Stimulated activated CD4-positive, alpha-beta T cell treated with anti-CD3 and anti-CD28 coated beads, Interleukin-1b, Interleukin-23, amount 100 ng/mL, for 1 hour (primary cell): ENCODE measurements at places on chromosomes 4 and X.
A peak's percentile ranks its signal among the peaks of the same experiment; 100 is the strongest.

- DNase-seq = no peak
Observed at GRCh38 chrX:134144231-134144630, 92.8 kb upstream of the CCDC160 start.

DNA sequence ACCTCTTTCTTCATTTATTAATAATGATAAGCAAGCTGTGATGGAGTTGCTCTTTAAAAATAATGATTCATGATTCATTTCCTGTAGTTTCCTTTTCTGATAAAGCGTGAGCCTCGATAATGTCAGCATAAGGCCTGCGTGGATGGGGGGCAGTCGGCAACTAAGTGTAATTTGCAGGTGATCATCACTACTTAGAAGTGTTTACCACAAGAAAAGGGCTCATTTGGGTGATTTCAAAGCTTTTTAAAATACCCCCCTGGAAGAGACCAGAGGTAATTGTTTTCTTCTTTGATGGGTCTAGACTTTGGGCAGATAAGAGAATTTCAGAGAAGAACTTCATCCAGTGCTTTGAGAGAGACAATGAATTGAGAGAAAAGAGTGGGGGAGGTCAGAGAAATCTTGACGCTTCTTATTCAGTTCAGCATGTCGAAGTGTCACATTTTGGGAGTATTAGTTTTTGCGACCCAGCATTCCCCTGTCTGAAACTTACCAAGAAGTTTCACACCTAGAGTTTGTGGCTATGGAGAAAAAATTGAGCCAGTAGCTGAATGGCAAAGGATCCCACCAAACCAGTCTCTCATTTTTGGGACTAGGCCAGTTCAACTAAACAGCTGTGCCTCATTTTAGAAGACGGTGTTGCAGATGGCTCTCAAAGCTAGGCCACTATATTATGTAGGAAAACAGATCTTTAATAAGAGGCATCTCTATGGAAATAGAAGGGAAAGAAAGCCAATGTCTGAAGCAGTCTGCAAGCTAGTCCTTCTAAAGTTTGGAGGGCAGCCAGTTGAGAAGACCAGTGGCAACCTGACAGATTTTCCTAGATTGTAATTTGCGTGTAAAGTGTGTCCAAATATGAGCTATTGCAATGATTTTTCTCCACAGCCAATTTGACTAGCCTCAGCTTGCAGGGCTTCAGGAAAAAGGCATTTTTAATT lies 171.0 kb upstream of the PPP1R2C start:
- no peak for DNase-seq

- DNase-seq = no peak
Observed at GRCh38 chr4:95059663-95060062, 301.9 kb downstream of the BMPR1B start.

GRCh38 chr4:168713253-168713652 lies 216.4 kb downstream of the PALLD start:
- DNase-seq = no peak

- DNase-seq = no peak
Observed at GRCh38 chr4:60814549-60814948, 385.6 kb upstream of the ADGRL3 start.

- DNase-seq = no peak
Observed at GRCh38 chr4:76787898-76788297, 110.0 kb downstream of the SOWAHB start.

GRCh38 chr4:128863312-128864075 lies 54.0 kb downstream of the JADE1 start:
- DNase-seq = peak; percentile 50
